Activated T-cell treated with anti-CD3 and anti-CD28 coated beads for 4 hours (primary cell): ENCODE measurements at places on chromosomes 13 and 19.

DNA sequence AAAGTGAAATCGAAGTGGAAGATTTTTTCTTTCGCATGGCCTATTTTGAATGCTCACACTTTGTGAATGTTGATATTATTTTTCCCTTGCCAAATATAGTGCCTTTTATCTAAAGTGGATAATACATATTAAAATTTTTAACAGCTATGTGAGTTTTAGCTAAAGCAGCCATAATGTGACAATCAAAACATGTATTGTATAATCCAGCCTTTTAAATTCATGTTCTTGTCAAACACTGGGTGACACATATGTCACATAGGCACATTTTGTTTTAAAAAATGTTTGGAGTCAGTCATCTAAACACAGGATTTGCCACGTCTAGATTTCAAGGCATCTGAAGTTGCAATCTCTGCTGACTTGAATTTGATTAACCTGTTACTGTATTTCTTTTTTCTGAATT lies 1256.6 kb downstream of the SLITRK1 start:
- DNase-seq = no peak

DNA sequence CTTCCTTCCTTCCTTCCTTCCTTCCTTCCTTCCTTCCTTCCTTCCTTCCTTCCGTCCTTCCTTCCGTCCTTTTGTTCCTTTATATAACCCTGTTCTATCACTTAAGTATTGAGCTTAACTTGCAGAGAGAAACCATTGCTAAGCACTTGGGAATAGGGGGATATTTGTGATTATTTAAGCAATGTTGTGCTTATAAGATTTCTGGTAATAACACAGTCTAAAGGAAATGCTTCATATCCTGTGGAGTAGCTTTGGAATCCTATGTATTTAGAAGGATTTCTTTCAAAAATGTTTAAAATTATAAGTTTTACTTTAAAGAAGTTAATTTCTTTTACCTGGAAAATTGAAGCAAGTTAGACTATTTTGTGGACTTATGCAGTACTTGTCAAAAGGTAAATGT lies 209.8 kb downstream of the PCCA start:
- DNase-seq = no peak

DNA sequence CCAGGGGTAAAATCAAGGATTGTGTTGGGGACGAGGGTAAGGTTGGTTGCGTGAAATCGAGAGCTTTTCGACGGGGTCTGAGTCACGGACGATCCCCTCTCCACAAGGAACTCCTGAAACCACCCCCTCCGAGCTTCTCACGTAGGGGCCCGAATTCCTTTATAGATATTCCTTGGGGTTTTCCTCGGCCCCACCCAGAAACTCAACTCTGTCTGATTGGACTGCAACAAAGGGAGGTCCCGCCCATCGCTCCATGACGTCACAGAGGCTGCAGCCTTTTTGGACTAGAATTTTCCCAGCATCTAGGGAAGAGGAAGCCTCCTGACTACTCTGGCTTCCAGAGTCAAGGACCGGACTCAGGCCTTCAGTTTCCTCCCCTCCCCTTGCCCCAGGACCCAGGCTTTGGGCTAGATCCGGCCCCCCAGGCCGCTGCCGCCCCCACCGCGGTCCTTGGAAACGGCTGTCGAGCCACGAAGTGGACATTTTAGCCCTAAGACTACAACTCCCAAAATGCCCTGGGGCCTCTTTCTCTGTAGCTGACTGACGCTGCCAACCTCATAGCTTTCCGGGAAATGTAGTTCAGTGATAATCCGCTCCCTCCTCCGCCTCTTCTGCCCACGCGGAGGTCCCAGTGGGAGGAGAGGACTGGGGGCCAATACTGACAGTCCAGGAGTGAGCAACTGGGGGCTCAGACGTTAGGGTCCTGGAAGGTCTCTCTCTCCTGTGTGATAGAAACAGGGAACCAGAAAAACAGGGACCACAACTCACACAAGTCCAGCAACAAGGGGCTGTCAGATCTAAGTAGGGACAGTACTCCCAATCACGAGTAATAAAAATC lies at the start of gene IZUMO1:
Gene IZUMO1 (minus strand): TSS at position 172 of the 838 bp plus-strand sequence. CDS start 1,050 bp downstream, outside the sequence.
- DNase-seq = peak; percentile 23

DNA sequence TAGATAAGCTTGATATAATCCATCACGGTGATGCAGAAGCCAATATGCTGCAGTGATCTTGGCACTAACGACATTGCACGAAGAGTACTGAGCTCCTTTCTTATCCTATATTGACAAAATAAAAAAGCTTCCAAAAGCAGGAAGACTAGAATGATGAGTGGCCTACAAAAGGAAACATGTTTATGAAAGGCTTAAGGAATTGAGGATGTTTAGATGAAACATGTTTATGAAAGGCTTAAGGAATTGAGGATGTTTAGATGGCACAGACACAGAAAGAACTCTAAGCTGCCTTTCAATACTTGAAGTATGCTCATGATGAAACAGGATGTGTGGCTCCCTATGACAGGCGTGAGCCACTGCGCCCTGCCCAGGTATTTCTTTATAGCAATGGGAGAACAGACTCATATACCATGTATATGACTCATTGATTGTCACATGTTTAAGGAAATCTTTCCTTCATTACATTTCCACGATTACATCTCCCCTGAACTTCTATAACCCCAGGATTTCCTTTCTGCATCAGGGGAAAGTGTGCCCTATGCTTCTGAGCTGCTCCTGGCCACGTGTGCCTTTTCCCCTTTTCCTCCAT lies 690.8 kb upstream of the ARGLU1 start:
- DNase-seq = no peak

GRCh38 chr13:20399515-20399914 lies 126.1 kb downstream of the CRYL1 start:
- DNase-seq = no peak

- no peak for DNase-seq
Observed at GRCh38 chr13:45149964-45150363, 29.7 kb downstream of the GTF2F2 start.

DNA sequence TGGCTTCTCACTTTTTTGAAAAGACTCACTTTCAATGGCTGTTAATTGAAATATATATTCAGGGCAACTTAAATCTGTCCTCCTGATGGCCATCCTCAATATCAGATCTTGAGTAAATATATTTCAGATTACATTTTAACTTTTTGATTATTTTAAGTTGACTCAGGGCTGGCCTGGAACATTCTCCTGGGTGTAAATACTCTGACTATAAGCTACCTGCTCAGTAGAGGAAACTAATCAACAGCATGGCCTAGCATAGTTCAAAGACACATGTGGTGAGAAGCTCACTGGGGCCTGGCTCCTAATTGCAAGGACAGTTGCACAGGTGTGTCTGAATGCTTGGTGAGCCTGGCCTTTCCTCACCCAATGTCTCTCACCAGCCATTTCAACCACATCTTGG lies 5.5 kb upstream of the ZNF726 start:
- DNase-seq = no peak

- no peak for DNase-seq
Observed at GRCh38 chr13:88014527-88014926, 343.4 kb downstream of the SLITRK5 start.

GRCh38 chr13:30845297-30846214 lies 60.5 kb upstream of the MEDAG start:
- no peak for DNase-seq

- no peak for DNase-seq
Observed at GRCh38 chr13:95713651-95714050, 36.7 kb downstream of the DNAJC3 start.

GRCh38 chr13:39016787-39017186 lies 21.1 kb downstream of the PROSER1 start:
- DNase-seq = no peak

- DNase-seq = no peak
Observed at GRCh38 chr13:31116224-31116623, 45.5 kb downstream of the HSPH1 start.

- DNase-seq = no peak
Observed at GRCh38 chr13:109625156-109625555, 161.2 kb downstream of the IRS2 start.

DNA sequence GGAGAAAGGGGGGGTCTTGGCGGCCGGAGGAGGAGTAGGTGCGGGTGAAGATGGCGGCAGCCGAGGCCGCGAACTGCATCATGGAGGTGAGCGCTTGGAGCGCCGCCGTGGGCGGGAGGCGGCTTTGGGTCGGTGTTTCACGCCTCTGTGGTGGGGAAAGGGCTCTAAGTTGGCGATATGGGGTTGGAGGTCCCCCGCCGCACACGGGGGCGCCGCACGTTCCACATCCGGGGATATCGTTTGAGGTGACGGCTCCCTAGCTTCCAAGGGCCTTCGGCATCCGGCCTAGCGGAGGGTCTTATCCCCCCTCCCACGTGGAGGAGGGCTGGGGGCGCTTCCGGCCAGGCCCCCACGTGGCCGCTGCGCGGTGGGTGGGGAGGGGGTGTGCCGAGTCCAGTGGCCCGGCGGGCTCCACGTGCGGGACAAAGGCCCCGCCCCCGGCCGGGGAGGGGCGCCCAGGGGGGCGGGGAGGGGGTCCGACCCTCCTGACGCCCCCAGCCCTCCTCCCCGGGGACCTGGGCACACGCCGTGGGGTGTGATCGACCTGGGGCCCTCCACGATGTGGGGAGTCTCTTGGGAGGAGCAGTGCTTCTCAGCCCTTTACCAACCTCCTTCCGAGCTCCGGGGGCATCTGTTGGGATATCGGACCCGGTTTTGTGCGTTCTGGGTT lies at the start of gene PRMT1:
Gene PRMT1 (plus strand): TSS at position 41 of the 670 bp plus-strand sequence. CDS start 10 bp downstream, at position 51.
- peak; percentile 37 for DNase-seq

DNA sequence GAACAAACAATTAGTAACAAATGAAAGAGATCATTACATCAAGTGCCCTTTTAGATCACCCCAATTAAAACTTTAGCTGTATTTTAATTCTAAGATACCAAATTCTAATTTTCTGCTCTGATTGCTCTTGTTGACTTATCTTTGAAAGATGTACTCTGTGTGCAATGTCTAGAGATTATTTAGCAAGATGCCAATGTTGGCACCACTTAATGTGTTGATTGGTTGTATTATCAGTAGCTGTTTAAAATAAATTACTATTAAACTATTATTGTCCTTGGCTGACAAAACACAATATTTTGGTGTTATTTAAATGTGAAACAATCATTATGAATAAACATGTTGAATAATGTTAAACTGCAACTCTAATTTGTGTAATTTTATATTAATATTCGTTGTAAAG lies 386.0 kb downstream of the DACH1 start:
- no peak for DNase-seq

DNA sequence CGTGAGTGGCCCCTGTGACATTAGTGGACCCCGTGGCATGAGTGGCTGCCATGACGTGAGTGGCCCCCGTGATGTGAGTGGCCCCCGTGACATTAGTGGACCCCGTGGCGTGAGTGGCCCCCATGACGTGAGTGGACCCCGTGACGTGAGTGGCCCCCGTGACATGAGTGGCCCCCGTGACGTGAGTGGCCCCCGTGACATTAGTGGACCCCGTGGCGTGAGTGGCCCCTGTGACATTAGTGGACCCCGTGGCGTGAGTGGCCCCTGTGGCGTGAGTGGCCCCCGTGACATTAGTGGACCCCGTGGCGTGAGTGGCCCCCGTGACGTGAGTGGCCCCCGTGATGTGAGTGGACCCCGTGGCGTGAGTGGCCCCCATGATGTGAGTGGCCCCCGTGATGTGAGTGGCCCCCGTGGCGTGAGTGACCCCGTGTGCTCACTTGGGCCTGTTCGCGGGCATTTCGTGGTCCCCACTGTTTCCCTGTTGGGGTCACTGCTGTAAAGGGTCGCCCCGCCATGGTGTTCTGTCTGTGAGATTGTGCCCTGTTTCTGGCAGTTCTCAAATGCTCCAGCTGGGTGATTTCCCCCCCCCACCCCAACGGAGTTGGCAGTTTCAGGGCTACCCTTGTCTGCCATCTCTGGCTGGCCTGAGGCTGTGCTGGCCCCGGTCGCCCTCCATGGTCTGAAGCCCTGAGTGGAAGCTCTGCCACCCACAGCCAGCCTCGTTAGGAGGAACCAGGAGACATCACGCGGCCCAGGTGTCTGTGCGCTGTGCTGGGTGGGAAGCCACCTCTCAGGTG lies 64.2 kb downstream of the MCF2L start:
- DNase-seq = no peak

DNA sequence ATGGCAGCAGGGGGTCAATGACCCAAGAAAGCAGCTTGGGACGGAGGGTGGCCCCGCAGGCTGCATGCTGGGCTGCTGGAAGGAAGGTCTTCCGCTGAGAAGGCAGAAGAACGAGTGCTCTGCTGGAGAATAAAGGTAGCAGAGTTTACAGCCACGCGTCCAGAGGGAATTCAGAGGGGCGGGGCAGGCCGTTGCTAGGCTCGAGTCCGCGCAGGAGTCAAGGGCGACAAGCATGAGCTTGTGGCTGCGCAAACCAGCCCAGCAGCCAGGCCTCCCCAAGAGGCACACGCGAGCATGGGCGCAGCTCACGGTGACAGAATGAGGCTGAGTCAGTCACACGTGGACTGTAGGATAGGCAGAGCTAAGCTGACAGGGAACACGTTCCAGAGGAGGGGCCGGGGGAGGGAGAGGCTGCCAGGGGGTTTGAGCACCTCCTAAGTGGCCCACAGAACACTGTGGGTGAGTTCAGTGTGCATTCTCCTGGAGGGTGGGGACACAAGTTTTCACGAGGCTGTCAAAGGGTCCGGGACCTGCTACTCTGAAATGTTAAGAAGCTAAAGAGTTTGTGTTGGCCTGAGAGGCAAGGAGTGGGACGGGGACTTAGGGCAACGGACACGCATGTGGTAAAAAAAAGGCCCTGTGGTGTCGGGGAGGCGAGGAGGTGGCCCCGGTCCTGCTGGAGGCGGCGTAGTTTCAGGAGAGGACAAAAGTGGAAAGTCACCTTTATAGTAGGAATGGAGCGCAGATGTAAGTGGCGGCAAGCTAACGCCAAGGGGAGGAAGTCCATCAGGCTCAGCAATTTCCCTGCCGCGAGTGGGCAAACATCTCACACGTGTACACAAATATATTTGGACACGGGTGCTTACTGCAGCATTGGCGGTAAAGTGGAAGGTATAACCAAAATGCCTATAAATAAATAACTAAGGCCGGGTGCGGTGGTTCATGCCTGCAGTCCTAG lies 17.7 kb downstream of the RFX2 start:
- DNase-seq = no peak

GRCh38 chr19:48629297-48629598 lies 7.9 kb downstream of the DBP start:
- DNase-seq = no peak

- no peak for DNase-seq
Observed at GRCh38 chr13:113074401-113074800, 31.2 kb upstream of the F7 start.

DNA sequence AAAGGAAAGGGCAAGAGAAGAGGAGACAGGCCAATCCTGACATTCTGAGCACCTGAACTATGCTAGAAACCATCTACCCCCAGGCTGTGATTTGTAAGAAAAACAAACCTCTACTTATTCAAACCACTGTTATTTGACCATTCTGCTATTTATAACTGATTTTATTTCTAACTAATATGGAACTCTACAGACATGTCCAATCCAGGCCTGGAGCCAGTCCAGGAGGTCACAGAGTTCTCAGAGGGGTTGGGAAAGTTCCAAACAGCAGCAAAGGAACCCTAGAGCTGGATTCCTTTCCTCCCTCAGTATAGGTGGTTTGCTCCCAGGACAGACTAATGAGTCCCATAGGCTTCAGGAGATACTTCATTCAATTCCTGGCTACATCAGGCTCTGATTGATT lies 24.2 kb downstream of the SIAH3 start:
- DNase-seq = no peak

DNA sequence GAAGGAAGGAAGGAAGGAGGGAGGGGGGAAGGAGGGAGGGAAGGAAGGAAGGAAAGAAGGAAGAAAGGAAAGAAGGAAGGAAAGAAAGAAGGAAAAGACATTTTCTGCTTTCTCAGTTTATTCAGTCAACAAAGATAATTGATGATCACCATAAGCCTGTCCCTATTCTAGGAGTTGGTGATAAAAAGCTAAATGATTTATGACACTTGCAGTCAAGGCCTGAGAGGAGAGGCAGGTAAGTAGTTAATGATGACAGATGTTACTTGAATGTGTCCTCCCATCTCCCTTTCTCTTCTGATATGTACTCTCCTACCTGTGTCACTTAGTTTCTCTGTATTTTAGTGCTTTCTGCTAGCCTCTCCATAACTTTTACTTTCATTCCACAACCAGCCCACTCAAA lies 141.3 kb downstream of the SLITRK6 start:
- DNase-seq = no peak
